ENCODE measurements at places on chromosomes 2 and 18.

DNA sequence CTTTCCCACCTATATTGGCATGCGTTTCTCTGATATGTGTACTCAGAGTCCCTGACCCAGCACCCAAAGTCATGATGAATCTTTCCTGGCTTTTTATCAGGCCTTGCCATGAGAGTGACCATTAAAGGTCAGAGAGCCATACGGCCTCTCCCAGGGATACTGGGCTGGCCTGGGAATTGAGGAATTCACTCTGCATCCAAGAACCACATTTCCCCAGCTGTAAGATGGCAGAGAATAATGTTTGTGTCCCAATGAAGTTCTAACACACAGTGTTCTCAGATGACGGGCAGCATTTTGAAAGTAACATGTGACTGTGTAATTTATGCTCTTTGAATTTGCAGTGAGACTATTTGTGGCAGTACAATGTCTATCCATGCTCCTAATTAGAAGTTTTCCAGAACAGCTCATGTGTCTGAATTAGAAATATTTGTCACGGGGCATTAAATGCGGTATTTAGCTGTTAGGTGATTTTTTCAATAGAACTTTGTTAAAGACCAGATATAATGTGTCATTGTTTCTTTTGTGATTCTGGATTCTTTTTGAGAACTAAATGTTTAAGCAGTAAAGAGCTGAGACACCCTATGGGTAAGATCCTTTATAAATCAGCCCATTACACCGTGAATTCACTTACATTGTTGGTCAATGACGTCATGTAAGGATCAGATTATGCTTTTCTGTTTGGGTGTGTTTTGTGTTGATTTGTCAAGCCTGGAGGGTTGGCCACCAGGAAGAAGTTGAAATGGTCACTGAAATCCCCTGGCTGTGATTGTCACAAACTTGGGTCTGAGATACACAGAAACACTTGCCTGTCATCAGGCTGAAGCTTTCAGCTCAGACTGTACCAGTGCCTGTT is 7.3 kb upstream of the SLC3A1 start:
- no peak for DNase-seq

- no peak for DNase-seq
Observed at GRCh38 chr18:70028084-70028483, 80.4 kb upstream of the CD226 start.

DNA sequence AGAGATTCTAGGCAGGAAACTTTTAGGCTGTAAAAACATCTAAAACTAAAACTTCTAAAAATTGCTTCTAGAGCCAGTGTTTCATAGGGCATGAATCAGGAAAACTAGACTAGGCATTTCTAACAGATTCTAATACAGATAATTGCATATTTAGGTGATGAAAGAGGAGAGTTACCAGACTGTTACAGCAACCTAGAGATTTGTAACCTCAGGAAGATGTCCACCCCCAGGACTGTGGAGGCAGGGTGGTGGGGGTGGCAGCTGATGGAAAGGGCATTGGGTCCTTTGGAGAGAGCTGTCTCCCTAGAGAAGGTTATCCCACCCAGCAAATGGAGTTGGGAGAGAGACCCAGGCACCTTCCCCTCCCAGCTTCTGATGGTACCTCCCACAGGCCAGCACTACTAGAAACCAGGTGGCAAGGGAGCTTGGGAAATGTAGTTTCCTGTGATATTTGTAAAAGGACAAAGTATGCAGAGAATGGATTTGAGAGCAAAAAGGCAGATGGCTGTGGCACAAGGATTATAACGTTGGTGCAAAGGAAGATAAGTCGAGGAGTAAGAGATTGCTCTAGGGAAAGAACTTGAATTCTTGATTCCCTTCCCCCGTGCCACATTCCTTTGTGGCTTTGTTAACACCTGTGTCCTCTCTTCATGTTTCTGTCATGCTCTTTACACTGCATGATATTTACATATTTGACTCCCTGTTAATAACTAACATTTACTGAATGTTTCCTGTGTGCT is 75.6 kb upstream of the MGAT5 start:
- DNase-seq, result no peak

GRCh38 chr18:35808796-35809195 is 163.7 kb upstream of the RMP24 start:
- DNase-seq, result no peak

DNA sequence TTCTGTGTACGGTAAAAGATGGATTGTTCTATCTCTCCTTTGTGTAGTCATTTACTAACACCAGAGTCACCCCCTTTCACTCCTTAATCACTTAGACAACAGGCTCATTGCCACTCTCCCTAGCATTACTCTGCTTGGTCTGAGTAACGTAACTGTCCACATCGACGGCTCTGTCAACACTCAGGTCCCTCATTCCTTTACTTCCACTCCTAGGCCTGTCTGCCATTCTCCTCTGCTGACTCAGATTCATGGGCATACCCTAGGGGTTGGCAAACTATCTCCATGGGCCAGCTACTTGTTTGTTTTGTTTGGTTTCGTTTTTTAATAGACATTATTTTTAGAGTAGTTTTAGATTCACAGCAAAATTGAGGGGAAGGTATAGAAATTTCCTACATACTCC is 243.9 kb downstream of the NR4A2 start:
- DNase-seq, result no peak

DNA sequence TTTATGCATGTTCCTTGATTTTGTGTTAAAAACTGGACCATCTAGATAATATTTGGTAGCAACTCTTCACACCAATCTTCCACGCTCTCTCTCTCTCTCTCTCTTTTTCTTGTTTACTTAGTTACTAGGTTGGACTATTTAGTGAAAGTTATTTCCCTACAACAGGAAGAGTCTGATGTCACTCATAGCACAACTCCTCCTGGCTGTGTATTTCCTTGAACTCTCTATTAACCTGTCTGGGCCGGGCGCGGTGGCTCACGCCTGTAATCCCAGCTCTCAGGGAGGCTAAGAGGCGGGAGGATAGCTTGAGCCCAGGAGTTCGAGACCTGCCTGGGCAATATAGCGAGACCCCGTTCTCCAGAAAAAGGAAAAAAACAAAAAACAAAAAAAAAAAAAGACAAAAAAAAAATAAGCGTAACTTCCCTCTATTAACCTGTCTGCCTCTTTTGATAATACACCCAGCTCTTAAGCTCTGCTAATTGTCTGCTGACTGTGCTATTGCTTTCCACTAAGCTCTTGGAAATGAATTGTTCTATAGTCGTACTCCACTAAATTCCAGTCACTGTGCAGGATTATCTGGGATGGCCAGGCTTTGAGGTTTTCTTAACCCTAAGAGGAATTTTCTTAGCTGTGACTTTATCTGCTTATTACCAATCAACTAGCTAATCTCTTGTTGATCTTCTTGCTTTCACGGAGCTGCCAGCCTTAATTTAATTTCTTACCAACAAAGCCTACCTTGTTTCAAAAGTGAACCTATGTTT is 18.1 kb upstream of the CDH19 start:
- no peak for DNase-seq

DNA sequence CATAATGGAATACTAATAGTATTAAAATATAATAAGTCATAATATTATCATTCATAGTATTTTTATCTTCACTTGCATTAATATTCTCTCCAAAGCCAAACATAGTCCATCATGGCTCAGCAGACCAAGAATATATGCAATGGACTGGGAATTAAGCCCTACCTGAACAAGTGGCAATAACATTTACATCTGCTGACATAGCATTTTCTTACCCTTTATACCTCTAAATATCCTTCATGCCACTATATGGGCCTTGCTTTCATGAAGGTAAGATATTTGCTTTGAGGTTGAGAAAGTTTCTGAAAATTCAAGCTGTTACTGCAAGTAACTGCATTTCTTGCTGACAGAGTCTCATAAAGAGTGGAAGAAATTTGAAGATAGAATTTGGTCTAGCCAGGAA is 847.4 kb upstream of the GCFC2 start:
- no peak for DNase-seq

DNA sequence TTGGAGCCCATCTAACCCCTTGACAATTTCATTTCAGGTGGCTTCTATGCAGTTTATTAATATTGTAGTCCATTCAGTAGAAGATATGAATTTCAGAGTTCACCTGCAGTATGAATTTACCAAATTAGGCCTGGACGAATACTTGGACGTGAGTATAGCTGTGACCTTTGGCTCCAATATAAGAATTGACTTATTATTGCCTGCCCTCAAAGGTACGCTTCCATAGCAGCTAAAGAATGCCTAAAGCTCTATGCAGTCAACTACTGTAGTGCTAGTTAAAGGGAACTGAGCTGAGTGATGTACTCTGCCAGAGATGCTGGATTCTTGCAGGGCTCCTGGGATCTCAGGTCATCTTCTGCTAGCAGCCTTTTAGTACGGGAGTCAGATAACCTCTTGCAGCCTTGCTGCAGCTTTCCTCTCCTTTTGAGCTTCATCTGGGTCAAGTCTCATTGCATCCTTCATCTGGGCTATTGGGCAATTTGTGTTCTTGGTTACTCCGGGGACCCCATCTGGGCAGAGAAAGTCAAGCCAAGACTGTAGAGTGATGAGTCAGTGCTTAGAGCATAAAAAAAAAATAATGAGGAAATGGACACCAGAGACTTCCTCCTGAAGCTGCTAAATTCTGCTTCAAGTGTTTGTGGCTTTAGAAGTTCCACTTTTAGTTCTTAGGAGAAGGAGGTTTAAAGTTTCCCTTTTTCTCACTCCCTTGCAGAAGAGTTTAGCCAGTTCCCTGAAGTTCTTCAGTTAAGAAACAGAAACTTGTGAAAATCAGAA is 105.6 kb downstream of the PRPF40A start:
- DNase-seq, result peak; percentile 59

DNA sequence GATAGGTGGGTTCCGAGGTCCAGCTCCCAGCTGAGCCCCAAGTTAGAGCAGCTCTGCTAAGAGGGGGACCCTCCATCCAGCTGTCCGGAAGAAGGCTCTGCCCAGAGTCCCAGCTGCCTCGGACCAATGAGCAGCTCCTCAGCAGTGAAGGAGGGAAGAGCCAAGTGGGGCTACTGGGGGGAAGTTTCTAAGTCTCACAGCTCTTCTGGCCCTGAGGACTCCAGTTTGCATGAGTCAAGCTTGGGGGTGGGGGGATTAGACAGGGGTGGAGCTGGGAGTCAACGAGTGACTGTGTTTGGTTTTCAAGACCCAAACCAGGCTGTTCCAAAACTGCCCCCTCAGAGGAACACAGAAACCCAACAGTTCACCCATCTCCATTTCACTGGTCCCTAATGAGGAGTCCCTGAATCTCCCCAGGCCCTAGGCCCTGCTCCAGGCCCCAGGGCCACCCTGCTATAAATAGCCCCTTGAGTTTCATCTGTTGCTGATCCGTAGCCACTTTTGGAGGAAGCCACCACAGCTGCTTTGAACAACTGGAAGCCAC is 100.9 kb downstream of the TNS1 start:
- no peak for DNase-seq

GRCh38 chr2:168889635-168890005 is 610 bp downstream of the SPC25 start:
- no peak for DNase-seq

DNA sequence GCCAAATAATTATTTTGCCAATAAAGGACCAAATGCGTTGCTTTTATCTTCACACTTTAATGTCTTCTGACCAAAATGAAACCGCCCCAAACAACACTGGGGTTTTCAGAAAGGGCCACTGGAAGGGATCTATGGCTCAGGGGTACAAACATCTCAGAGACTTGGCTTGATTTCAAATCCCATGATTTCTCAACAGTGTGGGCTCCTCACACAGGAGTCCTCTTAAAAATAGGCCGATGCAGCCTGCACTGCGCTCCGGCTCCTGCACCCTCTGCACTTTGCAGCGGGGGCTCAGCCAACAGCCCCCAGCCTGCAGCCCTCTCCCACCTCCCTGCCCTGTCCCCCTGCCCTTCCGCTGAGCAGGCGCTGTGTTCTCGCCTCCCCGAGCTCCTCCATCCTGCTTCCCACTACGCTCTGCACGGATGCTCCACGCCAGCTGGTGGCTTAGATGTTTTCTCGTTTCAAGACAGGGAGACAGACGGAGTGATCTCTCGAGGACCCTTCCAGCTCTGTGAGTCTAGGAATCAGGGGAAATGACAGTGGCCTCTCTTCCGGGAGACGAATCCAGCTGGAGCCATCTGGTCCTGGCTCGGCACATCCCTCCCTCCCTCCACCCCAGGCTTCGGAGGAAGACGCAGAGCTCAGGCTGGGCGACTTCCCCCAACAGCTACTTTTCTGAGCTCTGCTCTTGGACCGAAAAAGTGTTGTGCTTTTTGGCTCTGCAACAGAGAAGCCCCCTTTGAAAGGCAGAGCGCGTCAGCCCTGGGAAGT is 71.4 kb downstream of the KCNF1 start:
- peak; percentile 51 for DNase-seq

GRCh38 chr2:62604336-62604735 is 98.3 kb upstream of the TMEM17 start:
- no peak for DNase-seq

- DNase-seq, result no peak
Observed at GRCh38 chr18:27581296-27581904, 396.3 kb upstream of the CHST9 start.

- DNase-seq, result no peak
Observed at GRCh38 chr18:64183665-64184064, 34.8 kb upstream of the LINC00305 start.

DNA sequence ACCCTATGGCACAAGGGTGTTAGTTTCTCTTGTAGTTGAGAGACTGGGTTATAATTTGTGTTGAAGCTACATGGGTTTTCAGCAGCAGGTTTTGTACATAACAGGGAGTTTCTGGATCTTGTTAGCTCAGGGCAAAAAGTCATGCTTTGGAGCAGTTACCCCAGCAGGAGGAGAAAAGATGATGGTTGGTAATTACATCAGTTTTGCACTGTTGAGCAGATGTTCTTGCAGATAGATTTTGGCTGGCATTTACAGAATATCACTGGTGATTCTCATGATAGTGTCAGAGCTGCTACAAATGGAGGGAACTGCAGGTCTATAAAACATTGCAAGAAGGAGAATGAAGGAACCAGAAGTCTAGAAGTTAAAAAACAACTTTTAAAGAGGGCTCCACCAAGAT is 215.2 kb upstream of the ATP5MC3 start:
- DNase-seq, result no peak

- DNase-seq, result no peak
Observed at GRCh38 chr2:71607151-71607889, 154.0 kb downstream of the DYSF start.

DNA sequence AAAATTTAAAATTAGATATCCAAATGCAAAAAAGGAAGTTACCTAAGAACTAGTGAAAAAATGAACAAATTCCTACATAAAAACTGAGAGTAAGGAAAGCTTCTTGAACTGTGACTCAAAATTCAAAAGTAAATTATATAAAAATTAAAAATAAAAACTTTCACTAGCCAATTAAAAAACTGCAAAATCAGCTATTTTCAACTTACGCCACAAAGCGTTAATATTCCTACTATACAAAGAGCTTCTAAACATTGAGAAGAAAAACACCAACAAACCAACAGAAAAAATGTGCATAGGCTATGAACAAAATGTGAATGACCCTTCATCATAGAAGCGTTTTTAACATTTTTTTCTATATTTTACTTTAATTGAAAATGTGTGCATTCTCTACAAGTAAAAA is 445.7 kb downstream of the CDH2 start:
- DNase-seq, result no peak

- DNase-seq, result no peak
Observed at GRCh38 chr2:30417253-30417652, 29.8 kb upstream of the LCLAT1 start.

GRCh38 chr2:227430639-227431038 is 41.3 kb upstream of the AGFG1 start:
- DNase-seq, result no peak

GRCh38 chr2:174586418-174587295 is 10.9 kb downstream of the WIPF1 start:
- DNase-seq, result no peak
